ENCODE measurements at places on chromosomes 1 and 21. TPM values are rescaled to one million over a fixed set of nuclear protein-coding genes. Genes with fewer than 3 reads are reported as not detected.

Gene SPAG17
- not detected for total RNA-seq

Gene DCLRE1B
- 2.4 TPM for total RNA-seq

Gene HOOK1
- total RNA-seq = 0.14 TPM

Gene PLA2G2F
- not detected for total RNA-seq

Gene FAM76A
- total RNA-seq = 9.9 TPM

Gene SPRR2G
- total RNA-seq = not detected

Gene TEX38
- total RNA-seq = not detected

Gene THEM5
- total RNA-seq = not detected

Gene S100A3
- 1.3 TPM for total RNA-seq

Gene FCRL4
- not detected for total RNA-seq

Gene FAM43B
- total RNA-seq = not detected

Gene C1orf94
- not detected for total RNA-seq

Gene RPL5
- total RNA-seq = 958 TPM

Gene CD247
- total RNA-seq = 0.09 TPM

Gene ARHGEF16
- 0.51 TPM for total RNA-seq

Gene HES2
- total RNA-seq = 14.1 TPM

Gene IGFN1
- total RNA-seq = under 0.01 TPM

Gene OR6K3
- not detected for total RNA-seq

Gene LCK
- 0.09 TPM for total RNA-seq

Gene CFHR4
- not detected for total RNA-seq

Gene SHE
- total RNA-seq = 177 TPM

Gene PITHD1
- total RNA-seq = 41.2 TPM

Gene SDHB
- total RNA-seq = 116 TPM

Gene CFAP298
- total RNA-seq = 40.7 TPM
